Heart left ventricle (tissue), 16 donors: ENCODE measurements at places on chromosomes 12 and 14. TPM values are rescaled to one million over a fixed set of nuclear protein-coding genes. Genes with fewer than 3 reads are reported as not detected.

Gene GPR135
- 2.7 TPM for total RNA-seq

Gene RNASE7
- total RNA-seq = not detected

Gene RFX4
- total RNA-seq = not detected

Gene MFAP5
- total RNA-seq = 12.4 TPM

Gene SFSWAP
- 25.1 TPM for total RNA-seq

Gene ANKS1B
- 1.8 TPM for total RNA-seq

Gene NGB
- not detected for total RNA-seq

Gene ALX1
- total RNA-seq = not detected

Gene PTGER2
- total RNA-seq = 1.00 TPM

Gene RHEBL1
- total RNA-seq = not detected

Gene TMEM30B
- total RNA-seq = 2.4 TPM

Gene CEP128
- total RNA-seq = 3.5 TPM

Gene KSR2
- 0.02 TPM for total RNA-seq

Gene HOXC12
- not detected for total RNA-seq

Gene GPR132
- total RNA-seq = 1.1 TPM

Gene FSCB
- total RNA-seq = not detected

Gene PIP4P1
- 25.3 TPM for total RNA-seq

Gene DPPA3
- not detected for total RNA-seq

Gene ART4
- 3.7 TPM for total RNA-seq

Gene ADAM21
- total RNA-seq = not detected

Gene OLR1
- 1.3 TPM for total RNA-seq

Gene HSPB8
- total RNA-seq = 434 TPM

Gene ETFBKMT
- 6.9 TPM for total RNA-seq

Gene FAM186B
- total RNA-seq = 0.70 TPM

Gene GNPNAT1
- 10.6 TPM for total RNA-seq

Gene DLGAP5
- 0.79 TPM for total RNA-seq

Gene ACOT4
- total RNA-seq = 0.79 TPM

Gene JPH4
- total RNA-seq = 0.59 TPM

Gene TAS2R43
- not detected for total RNA-seq

Gene CD4
- 3.0 TPM for total RNA-seq

Gene DAO
- not detected for total RNA-seq

Gene GSC
- not detected for total RNA-seq

Gene OR4E2
- not detected for total RNA-seq

Gene LGR5
- not detected for total RNA-seq

Gene CLEC2A
- not detected for total RNA-seq

Gene KRT75
- total RNA-seq = not detected

Gene SLC24A4
- total RNA-seq = 0.05 TPM

Gene PZP
- total RNA-seq = 0.88 TPM

Gene SLC5A8
- not detected for total RNA-seq

Gene EPS8
- total RNA-seq = 11.7 TPM

Gene TC2N
- total RNA-seq = 9.4 TPM

Gene TGM1
- 1.0 TPM for total RNA-seq
